Transverse colon (tissue), 4 donors: ENCODE measurements at places on chromosomes 4 and X.

GRCh38 chr4:114599903-114600552 lies 1.4 kb downstream of the UGT8 start:
- DNase-seq: no peak

GRCh38 chrX:319579-320125 lies 1.1 kb upstream of the GTPBP6 start:
- DNase-seq: peak; percentile 35

GRCh38 chrX:151396042-151396824 lies 773 bp upstream of the VMA21 start:
- DNase-seq: peak; percentile 21

DNA sequence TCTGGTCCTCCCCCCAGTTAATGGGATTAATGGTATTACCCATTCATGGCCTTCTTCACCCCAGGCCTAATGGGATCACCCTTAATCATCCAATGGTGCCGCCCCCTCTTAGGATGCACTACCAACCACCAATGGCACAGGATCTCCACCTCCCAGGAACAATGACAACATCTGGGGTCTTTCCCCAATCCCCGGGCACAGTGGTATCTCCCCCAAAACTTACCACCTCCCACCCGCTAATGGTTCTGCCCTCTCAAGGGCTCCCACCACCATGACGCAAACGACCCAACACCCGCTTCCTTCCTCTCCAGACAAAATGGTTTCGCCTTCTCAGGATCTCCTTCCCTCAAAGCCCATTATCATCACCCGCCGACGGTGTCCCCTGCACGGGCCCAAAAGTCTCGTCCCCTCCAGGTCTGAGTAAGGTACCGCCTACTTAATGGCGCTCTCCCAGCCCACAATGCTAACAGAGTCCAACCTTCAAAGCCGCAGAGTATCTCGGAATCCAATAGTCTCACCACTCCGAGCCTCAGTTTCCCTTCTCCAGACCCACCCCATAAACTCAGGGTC lies 458 bp downstream of the GRIPAP1 start:
- peak; percentile 22 for DNase-seq

GRCh38 chrX:122555925-122556324 lies 628.2 kb upstream of the GRIA3 start:
- no peak for DNase-seq

GRCh38 chr4:885353-885752 lies 46.8 kb downstream of the GAK start:
- no peak for DNase-seq

- DNase-seq: no peak
Measured at GRCh38 chr4:98639523-98639922, 18.9 kb downstream of the TSPAN5 start.

DNA sequence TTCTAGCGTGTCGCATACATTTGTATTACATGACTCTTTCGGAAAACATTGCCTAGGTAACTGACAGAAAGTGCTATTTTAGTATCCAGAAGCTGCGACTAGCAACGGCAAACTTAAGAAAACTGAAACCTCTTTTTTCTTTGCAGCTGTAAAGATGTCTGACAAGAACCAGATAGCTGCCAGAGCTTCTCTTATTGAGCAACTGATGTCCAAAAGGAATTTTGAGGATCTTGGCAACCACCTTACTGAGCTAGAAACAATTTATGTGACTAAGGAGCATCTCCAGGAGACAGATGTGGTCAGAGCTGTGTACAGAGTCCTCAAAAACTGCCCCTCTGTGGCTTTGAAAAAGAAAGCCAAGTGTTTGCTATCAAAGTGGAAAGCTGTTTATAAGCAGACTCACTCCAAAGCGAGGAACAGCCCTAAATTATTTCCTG lies 9.4 kb downstream of the TCEANC start:
- DNase-seq: no peak

DNA sequence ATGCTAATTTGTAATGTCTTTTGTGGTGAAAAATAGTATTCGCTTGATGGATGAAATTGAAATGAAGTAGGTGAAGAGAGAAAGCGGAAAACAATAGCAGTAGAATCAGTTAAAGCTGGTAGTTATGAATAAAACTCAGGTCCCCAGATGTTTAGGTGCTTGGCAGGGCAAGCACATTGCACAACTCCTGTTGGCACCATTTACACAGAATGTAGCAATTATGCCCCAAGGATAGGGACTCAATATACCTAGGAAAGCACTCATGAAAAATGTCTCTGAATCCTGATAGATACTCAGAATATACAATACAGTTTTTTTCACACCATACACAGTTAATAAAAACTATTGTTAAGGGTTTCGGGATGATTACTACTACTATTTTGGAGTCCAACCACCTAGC lies 26.5 kb upstream of the GRIA3 start:
- DNase-seq: no peak

DNA sequence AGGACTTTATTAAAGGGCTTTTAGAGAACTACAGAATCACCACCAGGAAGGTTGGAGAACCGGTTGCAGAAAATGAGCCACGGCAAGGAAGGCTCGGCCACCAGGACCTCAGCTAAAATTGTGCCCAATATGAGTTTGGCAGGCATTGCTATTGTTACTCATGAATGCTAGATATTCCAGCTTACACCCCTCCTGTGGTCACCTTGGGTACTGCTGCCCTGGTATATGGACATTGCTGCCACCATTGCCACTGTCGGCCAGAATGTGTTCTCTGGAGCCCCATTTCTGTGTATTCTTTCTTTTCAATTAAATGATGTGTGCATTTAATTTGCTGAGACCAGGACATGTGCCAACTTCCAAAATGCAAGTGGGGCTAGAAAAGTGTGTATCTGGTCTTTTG lies 626.7 kb upstream of the BOD1L1 start:
- DNase-seq: peak; percentile 25

DNA sequence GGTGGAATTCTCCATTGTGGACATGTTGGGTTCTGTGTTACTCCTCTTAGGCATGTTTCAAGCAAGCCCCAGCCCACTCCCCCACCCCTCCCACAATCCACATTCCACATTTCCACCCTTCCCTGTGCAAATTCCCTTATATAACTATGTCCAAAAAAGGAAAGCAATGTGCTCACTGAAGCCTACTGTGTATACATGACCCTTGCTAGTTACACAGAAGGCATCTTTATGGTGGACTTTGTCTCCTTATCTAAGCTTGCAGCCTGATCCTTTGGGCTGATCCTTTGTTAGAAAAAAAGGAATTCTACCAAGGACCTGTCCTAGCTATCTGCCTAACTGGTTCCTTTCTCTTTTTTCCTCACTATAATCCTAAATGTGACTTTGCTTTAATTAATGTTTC lies 796.8 kb downstream of the NLGN4X start:
- DNase-seq: no peak

DNA sequence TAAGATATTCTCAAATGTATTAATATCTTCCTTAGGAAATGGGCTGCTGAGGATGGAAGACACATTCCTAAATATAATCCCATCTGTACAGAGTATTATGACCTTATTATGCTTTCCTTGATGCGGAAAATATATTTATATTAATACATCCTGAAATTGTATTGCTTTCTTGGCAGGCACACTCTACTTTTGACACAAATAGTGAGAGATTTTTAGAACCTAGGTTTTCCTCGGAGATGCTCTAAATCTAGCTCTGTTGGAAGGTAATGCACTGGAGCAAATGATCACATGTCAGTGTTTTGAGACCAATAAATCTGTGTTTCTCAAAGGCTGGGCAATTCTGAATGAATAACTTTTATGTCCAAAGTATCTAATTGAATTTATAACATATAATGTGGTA lies 94.3 kb upstream of the MAGEC2 start:
- no peak for DNase-seq

DNA sequence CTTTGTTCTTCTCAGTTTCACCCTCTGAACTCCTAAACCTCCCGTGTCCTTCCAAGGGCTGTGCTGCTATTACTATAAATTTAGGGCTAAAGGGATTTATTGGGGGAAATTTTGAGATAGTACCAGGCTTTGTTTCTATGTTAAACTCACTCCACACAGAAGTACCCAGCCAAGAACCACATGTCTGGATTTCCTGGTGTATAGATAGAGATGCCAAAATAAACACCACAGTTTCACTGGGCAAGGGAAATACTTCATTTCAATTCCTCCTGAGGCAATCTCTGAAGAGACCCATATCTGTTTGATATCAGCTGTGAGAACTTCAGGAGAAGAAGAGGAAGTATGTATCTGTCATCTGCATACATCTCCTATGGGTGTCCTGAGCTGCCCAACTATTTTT lies 21.7 kb upstream of the CLNK start:
- DNase-seq: no peak
